Activated CD4-positive, alpha-beta memory T cell treated with anti-CD3 and anti-CD28 coated beads for 36 hours (primary cell): ENCODE measurements at places on chromosomes 7 and 10. TPM values are rescaled to one million over a fixed set of nuclear protein-coding genes. Genes with fewer than 3 reads are reported as not detected.
A peak's percentile ranks its signal among the peaks of the same experiment; 100 is the strongest.

- no peaks in the 10 kb centered on the region for H3K36me3 ChIP-seq
- no peaks in the 10 kb centered on the region for H3K27me3 ChIP-seq
- H3K4me1 ChIP-seq: no peaks in the 10 kb centered on the region
- H3K4me3 ChIP-seq: no peak overlapping the region
- no peak for DNase-seq
Measured at GRCh38 chr7:155231241-155231800, 66.4 kb upstream of the INSIG1 start.

- H3K27ac ChIP-seq: no peak overlapping the region
- H3K4me3 ChIP-seq: no peak overlapping the region
- H3K4me1 ChIP-seq: no peaks in the 10 kb centered on the region
- no peak for DNase-seq
- no peaks in the 10 kb centered on the region for H3K36me3 ChIP-seq
Measured at GRCh38 chr7:30764030-30764975, 6.9 kb upstream of the MINDY4 start.

- peaks cover 4% of the 10 kb centered on the region for H3K27me3 ChIP-seq
- no peak for DNase-seq
- no peak overlapping the region for H3K4me3 ChIP-seq
- H3K27ac ChIP-seq: no peak overlapping the region
- no peaks in the 10 kb centered on the region for H3K36me3 ChIP-seq
- no peaks in the 10 kb centered on the region for H3K4me1 ChIP-seq
Measured at GRCh38 chr10:96238646-96239623, 32.4 kb downstream of the BLNK start.

PTN gene
- total RNA-seq: not detected

GRCh38 chr10:13659887-13660550, 73.3 kb downstream of the PRPF18 start:
- H3K4me3 ChIP-seq: no peak overlapping the region
- H3K36me3 ChIP-seq: no peaks in the 10 kb centered on the region
- H3K4me1 ChIP-seq: peaks cover 9% of the 10 kb centered on the region
- no peak overlapping the region for H3K27ac ChIP-seq

- no peak for DNase-seq
- H3K27ac ChIP-seq: no peak overlapping the region
- H3K4me3 ChIP-seq: no peak overlapping the region
- H3K36me3 ChIP-seq: no peaks in the 10 kb centered on the region
Measured at GRCh38 chr7:94378356-94378755, 16.3 kb upstream of the COL1A2 start.

DNA sequence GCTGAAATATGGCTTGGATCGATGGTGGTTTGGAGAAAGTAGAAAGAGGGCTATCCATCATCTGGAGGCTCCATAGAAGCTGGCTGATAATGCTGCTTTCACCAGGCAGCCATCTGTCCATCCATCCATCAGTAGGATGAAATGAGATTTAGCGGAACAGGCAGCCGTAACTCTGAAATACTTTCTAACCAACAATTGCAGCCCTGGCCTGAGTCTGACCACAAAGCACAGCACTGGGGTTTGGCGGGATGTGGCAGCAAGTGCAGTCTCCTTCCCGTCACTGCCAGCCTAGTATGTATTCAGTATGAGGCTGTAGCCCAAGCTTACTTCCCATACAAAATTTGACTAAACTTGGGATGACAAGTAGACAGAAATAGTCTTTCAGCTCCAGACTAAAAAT, 38.0 kb downstream of the R3HCC1L start:
- DNase-seq: no peak
- H3K27me3 ChIP-seq: no peaks in the 10 kb centered on the region
- H3K36me3 ChIP-seq: peaks cover 24% of the 10 kb centered on the region
- no peak overlapping the region for H3K4me3 ChIP-seq
- H3K27ac ChIP-seq: no peak overlapping the region

DNA sequence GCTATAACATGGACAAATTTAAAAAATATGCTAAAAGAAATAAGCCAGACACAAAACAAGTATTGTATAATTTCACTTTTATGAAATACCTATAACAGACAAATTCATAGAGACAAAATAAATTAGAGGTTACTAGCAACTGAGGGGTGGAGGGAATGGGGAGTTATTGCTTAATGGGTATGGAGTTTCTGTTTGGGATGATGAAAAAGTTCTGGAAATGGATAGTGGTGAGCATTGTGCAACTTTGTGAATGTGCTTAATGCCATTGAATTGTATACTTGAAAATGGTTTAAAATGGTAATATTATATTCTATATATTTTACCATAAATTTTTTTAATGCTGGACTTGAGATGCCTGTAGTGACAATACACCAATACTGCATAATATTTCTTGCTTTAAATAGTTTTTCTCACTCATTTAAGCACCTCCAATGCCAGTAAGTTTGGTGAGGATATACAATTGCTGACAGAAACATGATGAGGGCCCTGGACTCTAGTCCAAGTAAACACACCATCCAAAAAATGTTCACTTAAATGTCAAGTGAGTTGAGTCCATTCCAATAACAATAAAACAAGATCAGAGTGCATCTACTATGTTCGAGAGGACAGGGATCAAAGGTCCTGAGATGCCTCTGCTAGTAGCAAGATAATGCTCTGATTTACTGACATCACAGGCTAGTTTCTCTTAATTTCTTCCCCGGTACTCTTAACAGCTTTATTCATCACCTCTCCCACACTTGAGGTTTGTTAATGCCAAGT, 71.9 kb downstream of the NT5C2 start:
- no peak overlapping the region for H3K4me3 ChIP-seq
- no peaks in the 10 kb centered on the region for H3K27me3 ChIP-seq
- no peak for DNase-seq
- H3K27ac ChIP-seq: no peak overlapping the region
- peaks cover 4% of the 10 kb centered on the region for H3K36me3 ChIP-seq

STAG3 gene
- 20.9 TPM for total RNA-seq

DNA sequence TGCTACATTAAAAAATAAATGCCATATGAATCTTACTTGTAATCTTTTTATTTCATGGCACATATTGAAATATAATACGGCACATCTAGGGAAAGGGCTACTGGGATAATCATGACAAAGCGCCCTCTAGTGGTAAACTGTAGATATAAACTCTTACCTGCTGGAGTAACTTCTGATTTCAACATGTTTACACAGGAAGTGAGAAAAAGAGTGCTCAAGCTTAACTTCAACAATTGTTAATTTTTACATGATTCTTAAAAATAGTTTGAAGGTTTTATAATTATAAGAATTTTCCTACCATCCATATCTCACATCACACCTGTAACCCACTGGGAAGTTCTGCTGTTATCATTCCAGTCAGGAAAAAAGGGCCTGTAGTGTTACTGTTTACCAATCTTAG, 2.0 kb upstream of the HEPACAM2 start:
- DNase-seq: no peak
- no peaks in the 10 kb centered on the region for H3K36me3 ChIP-seq
- H3K27ac ChIP-seq: no peak overlapping the region
- no peaks in the 10 kb centered on the region for H3K27me3 ChIP-seq
- H3K4me1 ChIP-seq: peaks cover 11% of the 10 kb centered on the region
- H3K4me3 ChIP-seq: no peak overlapping the region

DNA sequence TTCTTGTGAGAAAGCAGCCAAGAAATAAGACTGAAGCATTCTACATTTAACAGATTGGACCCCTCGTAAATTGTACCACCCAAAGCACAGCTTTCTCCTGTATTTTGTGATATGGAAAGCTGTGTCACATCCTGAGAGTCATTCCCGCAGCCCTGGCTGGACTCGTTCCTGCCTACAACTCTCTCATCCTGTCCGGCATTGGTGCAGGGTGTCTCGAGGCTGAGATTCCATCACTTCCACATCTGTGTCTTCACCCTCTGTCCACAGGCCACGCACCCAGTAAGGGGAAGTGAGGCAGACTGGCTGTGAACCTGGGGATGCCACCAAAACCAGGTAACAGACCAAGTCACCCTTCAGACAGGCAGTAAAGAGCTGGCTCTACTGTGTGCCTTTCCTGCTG, 146.2 kb upstream of the KLF6 start:
- no peak overlapping the region for H3K4me3 ChIP-seq
- no peaks in the 10 kb centered on the region for H3K36me3 ChIP-seq
- peaks cover 54% of the 10 kb centered on the region for H3K4me1 ChIP-seq
- no peaks in the 10 kb centered on the region for H3K27me3 ChIP-seq
- no peak for DNase-seq

- no peaks in the 10 kb centered on the region for H3K4me1 ChIP-seq
- H3K4me3 ChIP-seq: no peak overlapping the region
- no peaks in the 10 kb centered on the region for H3K36me3 ChIP-seq
- DNase-seq: no peak
- peaks cover 1% of the 10 kb centered on the region for H3K27me3 ChIP-seq
Measured at GRCh38 chr7:47801423-47801822, 146.8 kb downstream of the PKD1L1 start.

- peaks cover 8% of the 10 kb centered on the region for H3K27me3 ChIP-seq
- no peak overlapping the region for H3K27ac ChIP-seq
- H3K4me1 ChIP-seq: peaks cover 12% of the 10 kb centered on the region
- H3K36me3 ChIP-seq: no peaks in the 10 kb centered on the region
Measured at GRCh38 chr10:3656214-3656613, 128.8 kb downstream of the KLF6 start.

FRMPD2 gene
- not detected for total RNA-seq

- peaks cover 23% of the 10 kb centered on the region for H3K36me3 ChIP-seq
- peak; percentile 64 for DNase-seq
- H3K4me1 ChIP-seq: peaks cover 46% of the 10 kb centered on the region
- H3K27me3 ChIP-seq: no peaks in the 10 kb centered on the region
- H3K27ac ChIP-seq: peak overlapping the region; percentile 96
Measured at GRCh38 chr7:87152897-87153641, 816 bp downstream of the DMTF1 start.

- H3K27me3 ChIP-seq: peaks cover 8% of the 10 kb centered on the region
- no peaks in the 10 kb centered on the region for H3K36me3 ChIP-seq
- H3K27ac ChIP-seq: no peak overlapping the region
- H3K4me1 ChIP-seq: no peaks in the 10 kb centered on the region
- DNase-seq: no peak
Measured at GRCh38 chr7:87797798-87798403, 78.3 kb downstream of the SLC25A40 start.

GRCh38 chr10:35231646-35232045, 104.7 kb upstream of the CCNY start:
- H3K4me1 ChIP-seq: no peaks in the 10 kb centered on the region
- no peak for DNase-seq

DNA sequence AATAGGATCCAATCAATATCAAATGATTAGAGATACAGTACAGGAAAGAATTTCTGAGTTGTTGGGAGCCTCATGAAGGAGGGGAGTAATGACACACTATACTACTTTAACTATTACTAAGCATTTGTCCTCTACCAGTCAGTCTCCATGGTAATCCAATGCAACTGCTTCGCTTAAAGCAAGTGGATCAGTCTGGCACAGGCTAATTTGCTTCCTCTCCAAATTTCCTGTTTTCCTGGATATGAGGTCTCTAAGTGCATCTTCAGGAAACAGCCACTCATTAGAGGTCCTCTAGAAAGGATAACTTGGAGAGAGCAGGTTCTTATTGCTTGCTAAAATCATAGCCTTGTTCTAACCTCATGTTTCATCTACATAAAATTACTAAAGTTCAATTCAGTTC, 8.4 kb upstream of the SEPTIN7 start:
- H3K27me3 ChIP-seq: no peaks in the 10 kb centered on the region
- H3K36me3 ChIP-seq: peaks cover 6% of the 10 kb centered on the region
- H3K4me1 ChIP-seq: no peaks in the 10 kb centered on the region
- no peak overlapping the region for H3K27ac ChIP-seq
- no peak overlapping the region for H3K4me3 ChIP-seq
- no peak for DNase-seq

- DNase-seq: no peak
- H3K27me3 ChIP-seq: peaks cover 12% of the 10 kb centered on the region
- no peaks in the 10 kb centered on the region for H3K36me3 ChIP-seq
- no peak overlapping the region for H3K27ac ChIP-seq
- H3K4me1 ChIP-seq: no peaks in the 10 kb centered on the region
Measured at GRCh38 chr10:113801569-113801968, 50.1 kb downstream of the PLEKHS1 start.

GRCh38 chr7:53245721-53246120, 210.3 kb downstream of the POM121L12 start:
- no peaks in the 10 kb centered on the region for H3K4me1 ChIP-seq
- no peaks in the 10 kb centered on the region for H3K36me3 ChIP-seq
- H3K4me3 ChIP-seq: no peak overlapping the region
- H3K27me3 ChIP-seq: no peaks in the 10 kb centered on the region
- DNase-seq: no peak

DNA sequence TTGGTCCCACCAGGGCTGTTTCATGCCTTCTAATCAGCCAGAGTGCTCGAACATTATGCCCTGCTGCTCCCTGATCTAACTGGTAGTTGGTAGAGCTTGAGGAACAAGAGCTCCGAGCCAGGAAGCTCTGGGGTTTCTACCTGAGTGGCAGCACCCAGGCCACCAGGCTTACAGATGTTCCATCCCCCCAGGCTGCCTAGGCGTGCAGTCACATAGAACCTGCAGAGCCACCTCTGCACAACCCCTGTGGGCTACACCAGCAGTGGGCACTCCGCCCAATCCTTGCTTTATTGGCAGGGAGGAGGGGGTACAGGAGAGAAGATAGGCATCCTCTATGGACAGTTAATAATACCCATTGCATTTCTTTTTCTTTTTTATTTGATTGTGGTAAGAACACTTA, 21.8 kb downstream of the MAP3K8 start:
- H3K27ac ChIP-seq: peak overlapping the region; percentile 45
- H3K4me3 ChIP-seq: no peak overlapping the region
- H3K27me3 ChIP-seq: no peaks in the 10 kb centered on the region

DNA sequence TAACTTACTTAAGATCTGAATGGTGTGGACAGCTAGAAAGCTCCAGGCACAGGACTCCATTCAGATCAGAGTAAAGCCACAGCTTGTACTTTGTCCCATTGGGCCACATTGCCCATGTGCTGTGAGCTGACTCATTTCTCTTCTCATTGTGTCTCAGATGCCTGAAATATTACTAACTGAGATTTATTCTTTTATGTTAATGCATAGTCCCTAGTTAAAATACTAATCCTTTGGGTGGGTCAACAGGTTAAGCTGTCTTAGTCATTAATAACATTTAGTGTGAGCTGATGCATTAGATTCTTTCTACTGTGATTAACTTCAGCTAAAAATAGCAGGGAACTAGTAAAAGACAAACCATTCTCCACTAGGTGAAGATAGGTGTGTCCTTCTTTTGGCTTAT, 104.7 kb upstream of the ARMC3 start:
- no peak overlapping the region for H3K4me3 ChIP-seq
- no peaks in the 10 kb centered on the region for H3K27me3 ChIP-seq
- no peak overlapping the region for H3K27ac ChIP-seq
- DNase-seq: no peak
- H3K4me1 ChIP-seq: no peaks in the 10 kb centered on the region
- no peaks in the 10 kb centered on the region for H3K36me3 ChIP-seq

DNA sequence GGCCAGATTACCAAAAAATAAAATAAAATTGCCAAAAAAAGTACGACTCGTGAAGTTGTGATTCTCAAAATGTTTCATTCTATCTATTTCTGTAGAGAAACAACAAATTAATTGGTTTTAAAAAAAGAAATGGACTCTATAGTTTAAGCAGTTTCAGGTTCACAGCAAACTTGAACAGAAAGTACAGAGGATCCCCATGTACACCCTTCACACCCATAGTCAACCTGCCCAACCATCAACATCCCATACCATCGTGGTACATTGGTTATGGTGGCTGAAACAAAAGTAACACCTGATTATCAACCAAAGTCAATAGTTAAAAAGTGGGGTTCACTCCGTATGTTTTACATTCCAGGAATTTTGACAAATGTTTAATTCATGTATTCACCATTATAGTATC, 496.1 kb downstream of the ANKRD7 start:
- H3K27ac ChIP-seq: no peak overlapping the region
- H3K27me3 ChIP-seq: no peaks in the 10 kb centered on the region
- no peak for DNase-seq
- H3K36me3 ChIP-seq: no peaks in the 10 kb centered on the region

CUBN gene
- 0.31 TPM for total RNA-seq
